ENCODE measurements at places on chromosomes 13 and 19. TPM values are rescaled to one million over a fixed set of nuclear protein-coding genes. Genes with fewer than 3 reads are reported as not detected.

CGB8 gene
- total RNA-seq = not detected

SLAIN1 gene
- 0.21 TPM for total RNA-seq

TBC1D4 gene
- 12.4 TPM for total RNA-seq

PSG1 gene
- total RNA-seq = under 0.01 TPM

SELENOW gene
- 209 TPM for total RNA-seq

PSPN gene
- total RNA-seq = 1.1 TPM

CARM1 gene
- total RNA-seq = 15.8 TPM

SMIM7 gene
- total RNA-seq = 71.6 TPM

EEF1AKMT1 gene
- total RNA-seq = 5.3 TPM

PHF11 gene
- 11.1 TPM for total RNA-seq

ZNF610 gene
- total RNA-seq = 2.2 TPM
